Astrocyte of the hippocampus (primary cell): ENCODE measurements at places on chromosomes 5 and 9.

GRCh38 chr5:37043693-37044092, 167.1 kb downstream of the NIPBL start:
- DNase-seq: peak; percentile 3

- DNase-seq: no peak
Measured at GRCh38 chr9:120662513-120662912, 51.8 kb downstream of the MEGF9 start.

DNA sequence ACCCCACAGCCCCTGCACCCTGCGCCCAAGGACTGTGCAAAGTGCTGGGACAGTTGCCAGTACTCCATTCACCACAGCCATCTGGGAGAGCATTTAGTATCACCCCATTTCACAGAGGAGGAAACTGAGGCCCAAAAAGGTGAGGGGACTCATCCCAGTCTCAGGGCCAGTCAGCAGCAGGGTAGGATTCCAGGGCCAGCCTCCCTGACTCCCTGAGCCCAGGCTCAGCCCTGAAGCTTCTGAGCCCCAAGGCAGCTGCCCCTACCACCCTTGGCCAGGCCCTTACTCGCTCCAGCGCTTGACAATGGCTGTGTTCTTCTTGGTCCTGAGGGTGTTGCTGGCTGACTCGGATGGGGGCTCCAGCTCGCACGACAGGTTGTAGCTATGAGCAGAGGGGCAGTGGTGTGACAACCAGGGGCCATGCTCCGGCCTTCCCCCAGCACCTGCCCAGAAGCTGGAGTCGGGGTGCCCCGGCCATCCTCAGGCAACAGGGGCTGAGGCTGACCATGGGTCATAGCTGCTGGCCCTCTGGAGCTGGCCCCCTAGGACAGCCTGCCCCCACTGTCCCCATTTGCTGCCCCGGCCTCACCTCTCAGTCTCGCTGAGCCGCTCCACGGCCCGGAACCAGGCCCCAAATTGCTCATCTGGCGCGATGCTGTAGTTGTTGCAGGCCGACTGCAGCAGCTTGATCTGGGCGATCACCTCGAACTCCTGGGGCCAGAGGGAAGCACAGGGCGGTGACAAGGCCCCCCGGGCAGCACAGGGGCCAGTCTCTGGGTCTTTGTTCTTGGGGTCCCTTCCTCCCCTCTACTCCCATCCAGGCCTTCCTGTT, 18.6 kb downstream of the RALGDS start:
- DNase-seq: no peak

DNA sequence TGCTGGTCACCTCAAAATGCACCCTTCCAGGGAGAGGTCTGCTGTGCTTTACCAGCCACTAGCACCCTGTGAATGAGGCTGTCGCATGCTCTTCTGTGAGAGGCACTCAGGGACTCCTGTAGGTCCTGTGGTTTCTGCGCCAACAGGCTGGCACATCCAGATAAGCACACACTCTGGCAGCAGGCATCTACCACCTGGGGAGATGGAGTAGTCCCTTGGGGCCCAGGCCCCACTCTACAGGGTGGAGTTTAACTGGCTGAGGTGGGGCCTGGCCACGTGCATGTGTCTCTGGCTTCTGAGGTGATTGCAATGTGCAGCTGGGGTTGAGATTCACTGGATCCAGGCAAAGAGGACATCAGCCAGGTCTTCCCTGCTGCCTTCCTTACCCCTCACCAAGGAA, 32.3 kb downstream of the TMEM174 start:
- DNase-seq: no peak

- no peak for DNase-seq
Measured at GRCh38 chr9:8070779-8071444, 271.3 kb upstream of the DMAC1 start.

GRCh38 chr5:79020861-79021561, 35.9 kb upstream of the ARSB start:
- peak; percentile 88 for DNase-seq

GRCh38 chr5:75322066-75322465, 15.0 kb upstream of the HMGCR start:
- no peak for DNase-seq

DNA sequence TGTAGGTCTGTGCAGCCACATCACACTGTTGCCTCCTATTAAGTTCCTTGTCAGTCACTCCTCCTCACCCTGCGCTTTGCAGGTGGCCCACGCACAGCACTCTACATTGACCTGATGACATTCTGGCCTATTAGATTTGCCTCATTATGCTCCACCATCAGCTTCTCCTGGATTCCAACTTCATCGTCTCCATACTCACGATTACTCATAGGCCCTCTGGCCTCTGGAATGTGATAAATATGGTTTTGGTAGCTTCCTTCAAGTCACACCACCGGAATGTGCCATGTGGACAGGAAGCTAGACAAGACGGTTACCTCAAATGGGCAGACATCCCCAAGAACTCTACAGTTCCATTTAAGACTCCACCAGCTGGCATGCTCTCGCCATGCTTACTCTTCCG, 158.0 kb upstream of the LHFPL2 start:
- peak; percentile 51 for DNase-seq

DNA sequence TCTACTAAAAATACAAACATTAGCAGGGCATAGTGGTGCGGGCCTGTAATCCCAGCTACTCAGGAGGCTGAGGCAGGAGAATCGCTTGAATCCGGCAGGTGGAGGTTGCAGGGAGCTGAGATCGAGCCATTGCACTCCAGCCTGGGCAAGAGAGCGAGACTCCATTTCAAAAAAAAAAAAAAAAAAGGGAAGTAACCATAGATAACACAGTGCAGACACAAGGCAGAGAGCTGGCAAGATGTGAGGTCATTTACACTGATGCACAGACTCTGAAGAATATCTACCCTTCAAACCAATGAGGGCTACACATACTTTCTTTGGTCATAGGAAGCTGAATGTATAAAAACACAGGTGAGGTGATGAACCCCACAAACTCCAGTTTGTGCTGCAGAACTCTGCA, 131.9 kb downstream of the DCP2 start:
- DNase-seq: no peak

DNA sequence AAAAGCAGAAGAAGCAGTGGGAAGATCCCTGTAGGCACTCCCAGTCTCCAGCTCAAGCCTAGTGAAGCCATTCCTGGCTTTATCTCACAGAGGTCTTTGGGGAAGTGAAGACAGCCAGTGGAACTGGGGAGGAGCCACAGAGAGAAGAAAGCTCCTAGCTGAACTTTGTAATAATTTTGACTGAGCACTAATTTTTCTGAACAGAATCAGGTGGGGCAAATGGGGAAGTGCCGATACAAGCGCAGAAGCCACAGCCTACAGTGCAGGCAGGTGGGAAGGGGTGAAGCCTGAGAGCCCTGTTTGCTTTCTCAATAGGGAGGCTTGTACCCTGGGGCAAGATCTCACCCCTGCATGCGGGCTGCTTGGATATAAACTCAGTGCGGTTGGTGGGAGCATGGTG, 48.4 kb upstream of the SNAPC3 start:
- DNase-seq: no peak

GRCh38 chr9:89419978-89420394, 77.9 kb downstream of the SEMA4D start:
- no peak for DNase-seq

GRCh38 chr5:144369006-144369405, 198.3 kb downstream of the KCTD16 start:
- DNase-seq: peak; percentile 57

DNA sequence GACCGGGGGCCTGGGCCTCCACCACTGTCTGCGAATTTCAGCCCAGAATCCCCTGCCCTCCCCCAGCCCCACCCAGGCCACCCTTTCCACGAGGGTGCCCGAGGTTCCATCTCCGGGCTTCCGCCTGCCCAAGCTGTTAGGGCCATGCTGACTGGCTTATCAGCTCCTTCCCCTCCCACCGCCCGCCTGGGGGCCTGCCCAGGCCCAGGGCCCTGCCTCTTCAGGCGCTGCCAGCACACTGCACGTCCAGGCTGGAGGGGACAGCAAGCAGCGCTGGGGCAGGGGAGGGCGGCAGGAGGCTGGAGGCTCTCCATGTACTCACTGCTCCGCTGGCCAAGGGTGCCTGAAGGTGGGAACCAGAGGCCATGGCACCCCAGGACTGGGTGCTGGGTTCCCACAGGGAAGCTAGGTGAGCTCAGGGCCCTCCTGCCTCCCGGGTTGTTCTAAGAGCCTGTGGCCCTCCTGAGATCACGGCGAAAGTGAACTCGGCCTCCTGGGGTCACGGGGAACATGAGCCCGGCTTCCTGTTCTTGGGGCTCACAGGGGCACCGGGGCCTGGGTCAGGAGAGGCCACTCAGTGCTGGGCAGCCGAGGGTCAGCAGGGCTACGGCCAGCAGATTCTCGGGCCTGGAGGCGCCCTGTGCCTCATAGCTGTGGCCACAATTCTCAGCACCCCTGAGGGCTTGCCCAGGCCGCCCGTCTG, 57.7 kb upstream of the EGFL7 start:
- peak; percentile 45 for DNase-seq

- DNase-seq: no peak
Measured at GRCh38 chr9:86859056-86859455, 88.2 kb downstream of the GAS1 start.

DNA sequence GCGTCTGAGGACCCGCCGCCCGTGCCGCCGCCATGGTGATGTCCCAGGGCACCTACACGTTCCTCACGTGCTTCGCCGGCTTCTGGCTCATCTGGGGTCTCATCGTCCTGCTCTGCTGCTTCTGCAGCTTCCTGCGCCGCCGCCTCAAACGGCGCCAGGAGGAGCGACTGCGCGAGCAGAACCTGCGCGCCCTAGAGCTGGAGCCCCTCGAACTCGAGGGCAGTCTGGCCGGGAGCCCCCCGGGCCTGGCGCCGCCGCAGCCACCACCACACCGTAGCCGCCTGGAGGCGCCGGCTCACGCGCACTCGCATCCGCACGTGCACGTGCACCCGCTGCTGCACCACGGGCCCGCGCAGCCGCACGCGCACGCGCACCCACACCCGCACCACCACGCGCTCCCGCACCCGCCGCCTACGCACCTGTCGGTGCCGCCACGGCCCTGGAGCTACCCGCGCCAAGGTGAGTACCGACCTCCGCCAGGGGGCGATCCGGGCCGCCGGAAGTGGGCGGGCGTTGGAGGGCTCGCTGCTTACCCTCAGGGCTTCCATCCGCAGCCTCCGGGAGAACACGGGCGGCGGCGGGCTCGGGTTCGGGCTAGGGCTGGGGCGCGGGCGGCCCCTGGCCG, 8.5 kb downstream of the PRR7 start:
- DNase-seq: peak; percentile 90

- DNase-seq: no peak
Measured at GRCh38 chr9:125593581-125594222, 113.3 kb downstream of the MAPKAP1 start.

- no peak for DNase-seq
Measured at GRCh38 chr5:52015760-52016159, 632.5 kb downstream of the ISL1 start.
